ENCODE measurements at places on chromosomes 13 and 19. TPM values are rescaled to one million over a fixed set of nuclear protein-coding genes. Genes with fewer than 3 reads are reported as not detected.

The CD37 gene
- 405 TPM for polyA plus RNA-seq

The TMEM238 gene
- 0.32 TPM for polyA plus RNA-seq

- no peak for DNase-seq
Observed at GRCh38 chr13:27810461-27810860, 18.2 kb downstream of the GSX1 start.

- no peak for DNase-seq
Observed at GRCh38 chr13:44629465-44630183, 53.5 kb upstream of the TSC22D1 start.

- DNase-seq: peak; percentile 96
Observed at GRCh38 chr19:50333235-50333736, 4.1 kb upstream of the KCNC3 start.

DNA sequence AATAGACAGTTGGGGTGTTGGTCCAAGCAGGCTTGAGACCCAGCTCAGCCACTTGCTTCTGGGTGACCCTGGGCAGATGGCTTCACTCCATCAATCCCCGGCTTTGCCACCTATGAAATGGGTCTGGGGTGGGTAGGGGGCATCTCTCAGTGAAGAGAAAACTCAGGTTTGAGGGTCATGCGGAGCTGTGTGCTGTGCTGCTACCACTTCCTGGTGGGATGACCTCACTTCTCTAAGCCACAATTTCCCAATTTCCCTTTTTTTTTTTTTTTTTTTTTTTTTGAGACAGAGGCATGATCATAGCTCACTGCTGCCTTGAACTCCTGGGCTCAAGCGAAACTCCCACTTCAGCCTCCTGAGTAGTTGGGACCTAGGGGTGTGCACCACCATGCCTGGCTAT is 4.6 kb upstream of the PLAUR start:
- DNase-seq: no peak

GRCh38 chr13:30848332-30849027 is 57.6 kb upstream of the MEDAG start:
- no peak for DNase-seq

GRCh38 chr13:20127562-20128458 is 33.0 kb downstream of the GJA3 start:
- peak; percentile 82 for DNase-seq

DNA sequence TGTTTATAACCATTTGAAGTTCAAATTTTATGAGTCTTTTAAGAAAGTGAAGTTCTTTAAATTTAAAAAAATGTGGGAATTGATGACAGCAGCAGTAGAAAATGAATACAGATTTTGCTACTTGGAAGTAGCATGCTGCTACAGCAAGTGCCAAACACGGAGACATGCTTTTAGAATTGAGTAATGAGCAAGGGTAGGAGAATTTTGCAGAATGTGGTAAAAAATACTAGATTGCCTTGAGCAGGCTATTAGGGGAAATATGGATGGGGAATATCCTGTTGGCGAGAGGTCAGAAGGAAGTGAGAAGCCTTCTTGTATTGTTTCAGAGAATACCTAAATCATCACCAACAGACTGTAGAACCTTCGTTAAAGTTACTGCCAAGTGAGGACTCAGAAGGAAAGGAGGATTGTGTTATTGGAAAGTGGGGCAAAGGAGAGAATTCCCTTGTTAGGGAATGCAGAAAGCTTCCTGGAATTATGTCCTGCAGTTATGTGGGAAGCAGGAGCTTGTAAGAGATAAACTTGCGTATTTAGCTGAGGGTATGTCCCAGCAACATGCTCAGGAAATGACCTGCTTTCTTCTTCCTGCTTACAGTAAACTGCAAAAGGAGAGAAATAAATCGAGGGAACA is 32.4 kb upstream of the OXGR1 start:
- no peak for DNase-seq

GRCh38 chr19:54299515-54299914 is 13.5 kb downstream of the LILRA5 start:
- no peak for DNase-seq

Measured in spleen (tissue), 13 donors.